ENCODE measurements at places on chromosomes 11 and 22.

GRCh38 chr11:91795139-91795887, 429.3 kb upstream of the FAT3 start:
- DNase-seq: no peak

GRCh38 chr22:28674121-28674563, 5.5 kb downstream of the TTC28 start:
- no peak for DNase-seq

- DNase-seq: no peak
Observed at GRCh38 chr11:59271811-59272327, 59.1 kb upstream of the MPEG1 start.

GRCh38 chr11:44139565-44140330, 44.3 kb downstream of the EXT2 start:
- DNase-seq: no peak

DNA sequence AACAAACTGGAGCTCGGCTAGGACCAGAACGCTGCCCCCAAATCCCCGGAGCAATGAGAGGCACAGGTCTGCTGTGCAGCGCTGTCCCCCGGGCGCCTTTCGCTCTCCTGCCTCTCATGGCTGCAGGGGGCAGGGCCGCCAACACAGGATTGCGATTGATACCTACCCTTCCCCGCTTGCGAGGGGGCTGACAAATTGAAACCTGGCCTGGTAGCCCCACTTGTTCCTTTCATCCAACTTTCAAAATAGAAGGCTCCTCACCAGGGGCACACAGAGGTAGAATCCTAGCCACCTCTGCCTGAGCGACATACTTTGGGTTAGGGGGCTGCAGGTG, 642 bp upstream of the CASTOR1 start:
- no peak for DNase-seq

DNA sequence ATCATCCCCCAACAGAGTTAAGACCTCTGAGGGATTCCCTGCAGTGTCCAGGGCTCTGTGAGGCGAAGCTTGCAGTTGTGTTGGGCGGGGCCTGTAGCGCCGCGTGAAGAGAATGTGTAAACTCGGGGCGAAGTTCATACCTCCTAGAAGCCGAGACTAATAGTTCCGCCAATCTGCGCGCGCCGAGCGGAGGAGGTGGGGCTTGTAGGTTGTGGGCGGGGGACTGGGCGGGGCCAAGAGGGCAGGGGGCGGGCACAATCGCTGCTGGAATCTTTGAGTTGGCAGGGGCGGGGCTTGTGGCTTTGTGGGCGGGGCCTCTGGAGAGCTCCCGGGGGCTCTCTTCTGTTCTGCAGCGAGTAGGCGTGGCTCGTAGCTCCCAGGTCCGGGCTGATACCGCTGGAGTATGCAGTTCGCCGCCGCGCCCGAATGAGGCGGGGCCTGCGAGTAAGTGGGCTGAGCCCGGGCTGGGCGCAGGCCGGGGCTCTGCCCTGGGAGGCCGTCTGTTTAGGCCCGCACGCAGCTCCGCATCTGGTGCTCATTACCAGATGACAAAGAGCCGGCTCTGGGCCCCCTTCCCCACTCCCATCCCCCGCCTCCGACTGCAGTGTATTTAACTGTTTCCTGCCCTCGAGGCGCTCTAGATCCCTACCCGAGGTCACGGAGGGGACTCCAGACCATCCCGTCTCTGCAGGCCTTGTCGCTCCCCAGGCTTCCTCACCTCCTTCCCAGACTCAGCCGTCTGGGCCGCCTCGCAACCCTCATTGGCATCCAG, 4.1 kb downstream of the CD248 start:
- peak; percentile 94 for DNase-seq

DNA sequence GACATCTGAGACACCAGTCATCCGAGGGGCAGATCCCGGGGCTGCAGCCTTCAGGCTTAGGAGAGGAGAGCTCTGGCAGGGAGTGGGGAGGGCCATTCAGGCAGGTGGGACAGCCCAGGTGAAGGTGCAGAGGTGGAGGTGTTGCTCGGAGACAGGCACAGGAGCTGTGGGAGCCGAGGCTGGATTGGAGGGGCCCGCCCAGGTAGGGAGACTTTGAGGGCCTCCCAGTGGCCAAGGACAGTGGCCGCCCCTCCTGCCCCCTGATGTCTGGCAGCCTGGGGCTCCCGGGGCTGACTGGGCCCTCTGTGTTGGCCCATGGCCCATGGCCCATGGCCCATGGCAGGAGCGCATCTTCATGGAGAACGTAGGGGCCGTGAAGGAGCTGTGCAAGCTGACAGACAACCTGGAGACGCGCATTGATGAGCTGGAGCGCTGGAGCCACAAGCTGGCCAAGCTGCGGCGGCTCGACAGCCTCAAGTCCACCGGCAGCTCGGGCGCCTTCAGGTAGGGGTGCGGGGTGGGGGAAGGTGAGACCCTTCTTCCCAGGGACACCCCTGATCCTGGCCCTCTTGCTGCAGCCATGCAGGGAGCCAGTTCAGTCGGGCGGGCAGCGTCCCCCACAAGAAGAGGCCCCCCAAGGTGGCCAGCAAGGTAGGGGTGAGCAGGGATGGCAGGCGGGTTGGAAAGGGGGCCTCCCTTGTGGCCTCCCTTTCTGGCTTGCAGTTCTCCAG, 13.3 kb downstream of the TMEM258 start:
- DNase-seq: no peak

DNA sequence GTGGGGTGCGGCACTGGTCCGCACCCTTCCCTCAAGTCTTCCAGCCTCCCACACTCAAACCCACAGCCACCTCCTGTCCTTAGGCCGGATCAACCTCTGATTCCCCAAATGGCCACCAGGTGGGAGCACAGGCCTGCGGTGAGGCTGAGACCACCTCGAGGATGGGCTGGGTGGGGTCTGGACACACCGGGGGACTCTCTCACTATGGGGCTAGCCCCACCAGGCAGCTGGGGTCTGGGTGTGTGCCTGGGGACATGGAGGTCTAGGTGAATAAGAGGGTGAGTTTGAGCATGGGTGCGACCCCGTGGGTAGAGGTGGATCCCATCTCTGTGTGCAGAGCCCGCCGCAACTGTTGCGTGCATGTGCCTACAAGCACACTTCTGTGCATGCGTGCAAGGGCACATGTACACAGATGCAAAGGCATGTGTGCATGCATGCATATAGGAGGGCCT, 32.6 kb downstream of the MYO18B start:
- no peak for DNase-seq

DNA sequence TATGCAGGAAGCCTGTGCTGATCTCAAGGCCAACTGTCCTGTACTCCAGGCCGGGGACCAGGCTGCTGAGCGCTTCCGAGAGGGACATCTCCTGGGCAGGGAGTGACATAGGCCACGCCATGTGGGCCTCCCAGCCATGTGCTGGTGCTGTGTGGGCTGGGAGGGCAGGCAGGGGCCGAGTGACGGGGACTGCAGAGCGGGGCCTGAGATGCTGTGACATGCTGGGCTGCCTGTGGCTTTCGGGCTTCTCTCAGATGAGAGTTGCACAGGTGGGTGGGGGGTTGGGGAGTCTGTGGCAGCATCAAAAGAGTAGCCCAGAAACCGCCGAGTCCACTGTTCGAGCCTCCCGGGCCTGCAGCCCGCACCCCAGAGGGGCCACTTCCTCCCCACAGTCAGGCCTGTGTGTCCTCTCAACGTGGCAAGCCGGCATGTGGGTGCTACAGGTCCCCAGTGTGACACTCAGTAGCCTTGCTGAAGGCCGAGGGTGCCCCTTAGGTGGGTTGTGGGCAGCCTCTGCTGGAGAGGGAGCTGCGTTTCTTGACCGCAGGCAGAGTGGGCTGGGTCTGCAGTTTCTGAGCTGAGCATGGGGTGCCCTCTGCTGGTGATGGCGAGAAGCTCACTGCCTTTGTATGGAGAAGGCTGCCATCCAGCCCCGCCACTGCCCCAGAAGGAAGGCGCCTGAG, 101.2 kb downstream of the BCR start:
- peak; percentile 50 for DNase-seq

GRCh38 chr11:45274206-45274605, 11.9 kb downstream of the SYT13 start:
- DNase-seq: no peak

Data from activated CD4-positive, CD25-positive, alpha-beta regulatory T cell treated with anti-CD3 and anti-CD28 coated beads, Interleukin-2, amount 50 U/mL, for 16 hours (primary cell).